ENCODE measurements at places on chromosomes 16 and 17.

DNA sequence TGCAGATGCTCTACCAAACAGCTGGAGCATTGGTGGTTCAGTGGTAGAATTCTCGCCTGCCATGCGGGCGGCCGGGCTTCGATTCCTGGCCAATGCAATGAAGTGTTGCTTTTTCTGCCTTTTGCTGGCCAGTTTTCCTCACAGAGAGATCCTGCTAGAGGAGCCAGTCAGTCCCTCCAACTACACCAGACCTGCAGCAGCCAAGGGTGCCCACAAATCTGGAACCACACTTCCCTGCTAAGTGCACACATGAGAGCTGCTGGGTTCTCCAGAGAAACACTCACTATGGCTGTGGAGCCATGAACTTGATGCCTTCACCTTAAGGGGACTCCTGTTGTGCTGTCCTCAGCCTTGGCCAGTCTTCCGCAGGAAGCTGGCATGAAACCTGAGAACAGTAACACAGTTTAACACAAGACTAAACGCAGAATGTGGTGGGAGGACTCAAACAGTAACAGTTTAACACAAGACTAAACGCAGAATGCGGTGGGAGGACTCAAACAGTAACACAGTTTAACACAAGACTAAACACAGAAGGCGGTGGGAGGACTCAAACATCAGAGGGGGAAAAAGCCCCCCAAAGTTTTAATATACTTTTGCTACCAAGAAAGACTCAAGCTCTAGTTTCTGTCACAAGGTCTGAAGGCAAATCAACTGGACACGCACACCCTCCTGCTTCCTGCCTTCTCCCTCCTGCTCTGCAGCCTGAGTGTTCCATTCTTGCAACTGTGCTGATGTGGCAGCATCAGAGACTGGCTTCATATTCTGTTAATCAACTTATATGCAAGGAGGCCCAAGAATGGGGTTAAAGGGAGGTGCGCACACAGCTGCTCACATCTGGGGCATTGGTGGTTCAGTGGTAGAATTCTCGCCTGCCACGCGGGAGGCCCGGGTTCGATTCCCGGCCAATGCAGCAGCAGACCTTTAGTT lies 12.0 kb downstream of the VAC14 start:
- DNase-seq = no peak

DNA sequence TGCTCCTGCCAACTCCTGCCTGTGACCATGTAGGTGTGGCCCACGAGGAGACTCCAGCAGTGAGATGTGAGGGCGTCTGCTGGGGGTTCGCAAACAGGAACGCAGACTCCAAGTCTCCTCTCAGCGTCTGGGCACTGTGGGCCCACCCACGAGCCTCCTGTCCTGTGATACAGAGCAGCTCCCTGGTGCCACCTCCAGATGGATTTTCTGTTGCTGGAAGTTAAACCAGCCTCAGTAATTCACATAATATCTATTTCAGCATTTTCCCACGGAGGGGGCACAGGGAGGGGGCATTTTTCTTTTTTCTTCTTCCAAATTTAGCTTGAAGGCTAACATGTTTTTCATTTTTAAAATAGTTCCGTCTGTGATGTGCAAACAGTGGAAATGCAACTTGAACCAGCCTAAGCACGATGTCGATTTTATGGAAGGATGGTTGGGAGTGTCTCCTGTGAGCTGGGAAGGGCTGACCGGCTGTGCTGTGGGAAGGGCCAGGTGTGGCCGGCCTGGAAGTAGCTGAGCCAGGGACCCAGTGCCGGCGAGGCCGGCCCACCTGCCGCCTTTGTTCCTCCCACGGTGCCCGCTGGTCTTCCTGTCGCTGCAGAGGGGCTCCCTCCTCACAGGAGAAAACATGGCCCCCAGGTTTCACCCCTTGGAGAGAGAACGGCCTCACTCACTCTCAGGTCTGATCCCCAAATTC lies 3.9 kb upstream of the RAB40B start:
- no peak for DNase-seq

DNA sequence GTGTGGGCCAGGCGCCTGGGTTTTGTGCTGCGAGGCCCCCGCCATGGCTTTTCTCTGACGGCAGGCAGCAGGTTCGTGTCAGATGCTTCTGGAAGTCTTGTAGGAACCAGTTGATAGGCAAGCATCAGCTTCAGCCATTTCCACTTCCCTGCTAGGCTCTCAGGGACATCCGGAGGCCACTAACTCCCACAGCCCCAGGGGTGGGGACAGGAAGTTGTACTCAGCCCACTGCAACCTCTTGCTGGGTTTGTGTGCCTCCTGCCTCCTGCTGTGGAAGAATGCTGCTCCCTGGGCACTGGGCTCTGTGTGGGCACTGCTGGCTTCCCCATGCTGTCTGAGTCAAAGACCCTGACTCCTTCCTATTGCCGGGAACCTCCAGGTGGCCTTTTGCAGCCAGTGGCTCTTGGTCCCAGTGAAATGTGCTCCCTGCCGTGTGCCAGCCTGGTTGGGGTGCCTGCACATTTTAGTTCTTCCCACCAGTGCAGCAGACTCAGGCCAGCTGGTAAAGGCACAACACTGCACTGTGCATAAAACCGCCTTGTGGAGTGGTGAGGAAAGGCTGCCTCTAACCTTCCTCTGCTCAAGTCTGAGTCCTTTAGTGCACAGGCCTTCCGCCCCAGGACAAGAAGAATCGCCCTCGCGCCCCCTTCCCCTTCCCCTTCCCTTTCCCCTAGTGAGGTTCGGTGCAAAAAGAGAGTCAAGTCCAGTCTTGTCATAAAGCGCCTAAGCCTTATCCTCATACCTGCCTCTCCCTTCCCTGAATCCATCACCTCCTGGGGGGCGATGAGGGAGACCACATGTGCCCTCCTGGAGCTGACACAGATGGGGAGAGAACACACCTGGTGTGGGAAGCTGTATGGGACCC lies 16.6 kb downstream of the LDHD start:
- no peak for DNase-seq

DNA sequence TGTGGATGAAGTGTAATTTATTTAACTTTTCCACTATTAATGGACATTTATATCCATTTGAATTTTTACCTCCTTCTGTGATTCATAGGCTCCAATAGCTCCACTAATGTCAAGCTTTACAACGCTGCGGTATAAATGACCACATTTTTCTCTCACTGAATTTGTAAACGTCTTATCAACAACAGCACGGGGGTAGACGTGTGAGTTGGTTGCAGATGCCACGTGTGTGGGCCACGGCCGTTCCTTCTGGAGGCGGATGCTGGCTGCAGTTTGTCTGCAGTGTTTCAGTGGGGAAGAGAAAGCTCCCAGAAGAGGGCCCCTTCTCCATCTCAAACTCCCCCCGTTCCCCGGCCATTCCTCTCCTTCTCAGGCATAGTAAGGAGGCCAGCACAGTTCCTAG lies 68.2 kb upstream of the XYLT1 start:
- DNase-seq = no peak

DNA sequence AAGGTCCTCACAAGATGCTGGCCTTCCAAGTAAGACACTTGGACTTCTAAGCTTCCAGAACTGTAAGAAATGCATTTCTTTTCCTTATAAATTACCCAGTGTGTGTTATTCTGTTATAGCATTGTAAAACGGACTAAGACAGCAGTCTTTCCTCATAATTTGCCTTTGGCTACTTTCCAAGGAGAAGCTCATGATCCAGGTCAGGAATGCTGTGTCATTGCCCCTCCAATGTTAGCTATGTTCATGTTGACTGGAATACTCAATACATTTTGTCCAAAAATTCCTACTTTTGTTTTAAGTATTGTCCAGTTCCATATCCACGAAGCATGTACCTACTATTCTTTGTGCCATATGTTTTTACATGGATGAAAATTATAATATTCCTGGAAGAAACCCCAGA lies 234.6 kb downstream of the HS3ST3A1 start:
- DNase-seq = no peak

DNA sequence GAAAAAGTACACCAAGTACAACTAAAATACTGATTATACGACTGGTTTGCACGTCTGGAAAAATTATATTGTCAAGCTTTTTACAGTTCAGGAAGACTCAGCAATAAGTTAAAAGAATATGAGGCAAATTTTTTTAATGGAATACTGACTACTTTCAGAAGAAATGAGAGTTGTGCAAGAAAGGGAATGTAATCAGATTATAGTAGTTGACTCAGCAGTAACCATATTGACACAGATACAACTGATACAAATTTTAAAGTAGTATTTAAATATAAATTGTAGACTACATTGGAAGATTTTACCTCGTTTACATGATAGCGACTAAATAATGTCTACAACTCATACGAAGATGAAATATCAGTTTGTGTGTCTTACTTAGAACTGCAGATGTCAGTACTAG lies 16.7 kb downstream of the ASGR2 start:
- no peak for DNase-seq

- peak; percentile 75 for DNase-seq
Observed at GRCh38 chr17:16419074-16419928, 3.9 kb downstream of the TRPV2 start.

GRCh38 chr17:70187383-70187782 lies 18.1 kb downstream of the KCNJ2 start:
- no peak for DNase-seq

GRCh38 chr16:74447578-74447977 lies 26.3 kb upstream of the CLEC18B start:
- no peak for DNase-seq

GRCh38 chr17:66423056-66423955 lies 120.9 kb downstream of the PRKCA start:
- no peak for DNase-seq

DNA sequence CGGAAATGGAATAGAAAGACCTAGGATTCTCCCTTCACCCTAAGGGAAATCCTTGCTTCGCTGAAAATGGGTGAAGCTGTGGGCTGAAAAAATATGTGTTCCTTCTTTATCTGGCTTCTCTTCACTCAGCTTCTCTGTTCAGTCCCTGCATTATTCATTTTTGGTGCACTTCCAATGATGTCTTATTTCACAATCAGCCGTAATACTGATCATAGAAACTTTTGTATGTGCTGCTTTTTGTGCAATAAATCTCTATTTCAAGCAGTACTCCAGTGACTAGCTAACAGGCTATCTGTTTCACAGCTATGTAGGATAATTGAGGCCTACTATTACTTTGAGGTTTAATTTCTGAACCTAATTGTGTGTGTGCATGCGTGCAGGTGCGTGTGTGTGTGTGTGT lies 144.6 kb downstream of the FOXL1 start:
- no peak for DNase-seq

DNA sequence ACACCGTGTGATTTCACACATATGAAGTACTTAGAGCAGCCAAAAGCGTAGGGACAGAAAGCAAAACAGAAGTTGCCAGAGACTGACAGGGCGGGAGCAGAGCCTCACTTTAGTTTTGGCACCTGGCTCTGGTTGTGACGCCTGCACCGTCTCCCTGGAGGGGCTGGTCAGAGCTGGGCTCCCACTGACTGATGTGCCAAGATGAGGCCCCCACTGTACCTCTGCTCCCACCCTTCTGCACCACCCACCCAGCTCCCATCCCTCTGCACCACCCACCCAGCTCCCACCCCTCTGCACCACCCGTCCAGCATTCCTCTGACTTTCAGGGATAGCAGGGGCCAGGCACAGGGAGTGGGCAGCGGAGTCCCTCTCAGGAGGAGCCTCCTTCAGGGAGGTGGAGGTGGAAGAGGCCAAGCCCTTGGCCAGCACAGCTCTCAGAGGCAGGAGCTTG lies 3.2 kb upstream of the PRSS21 start:
- DNase-seq = no peak

DNA sequence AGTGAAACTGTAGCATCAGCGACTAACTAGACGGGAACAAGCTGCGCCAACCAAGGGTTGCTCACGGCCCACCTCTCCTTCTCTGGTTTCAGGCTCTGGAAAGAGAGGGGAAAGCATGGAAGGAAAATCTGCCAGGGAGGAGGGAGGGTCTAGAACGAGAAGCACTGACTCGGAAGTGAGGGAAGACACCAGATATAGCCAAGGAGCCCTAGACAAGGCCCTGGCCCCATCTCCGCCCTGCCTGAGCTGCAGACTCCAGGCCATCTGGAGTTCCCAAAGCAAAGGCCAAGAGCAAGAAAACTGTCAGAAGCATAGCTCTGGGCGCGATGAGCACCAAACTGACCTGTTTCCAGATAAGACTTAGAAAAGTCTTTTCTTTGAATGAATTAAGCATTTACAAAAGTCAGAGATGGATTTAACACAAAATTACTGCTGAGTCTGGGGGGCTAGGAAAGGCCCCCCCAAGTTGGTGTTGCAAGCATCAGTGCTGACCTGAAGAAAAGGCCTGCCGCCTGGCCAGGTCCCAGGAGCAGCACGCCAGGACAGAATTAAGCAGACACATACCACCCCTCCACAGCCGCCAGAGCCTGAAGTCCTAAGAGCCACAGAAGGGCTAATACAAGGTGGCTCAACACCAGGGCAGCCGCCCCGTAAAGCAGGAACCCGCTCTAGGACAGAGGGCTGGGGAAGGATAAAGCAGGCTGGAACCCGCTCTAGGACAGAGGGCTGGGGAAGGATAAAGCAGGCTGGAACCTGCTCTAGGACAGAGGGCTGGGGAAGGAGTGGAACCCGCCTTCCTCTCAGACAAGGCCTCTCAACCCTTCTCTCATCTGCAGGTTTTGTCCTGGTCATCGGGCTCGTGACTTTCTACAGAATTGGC lies 20.7 kb downstream of the TMEM204 start:
- no peak for DNase-seq

GRCh38 chr16:74046524-74046923 lies 250.1 kb upstream of the PSMD7 start:
- DNase-seq = no peak

DNA sequence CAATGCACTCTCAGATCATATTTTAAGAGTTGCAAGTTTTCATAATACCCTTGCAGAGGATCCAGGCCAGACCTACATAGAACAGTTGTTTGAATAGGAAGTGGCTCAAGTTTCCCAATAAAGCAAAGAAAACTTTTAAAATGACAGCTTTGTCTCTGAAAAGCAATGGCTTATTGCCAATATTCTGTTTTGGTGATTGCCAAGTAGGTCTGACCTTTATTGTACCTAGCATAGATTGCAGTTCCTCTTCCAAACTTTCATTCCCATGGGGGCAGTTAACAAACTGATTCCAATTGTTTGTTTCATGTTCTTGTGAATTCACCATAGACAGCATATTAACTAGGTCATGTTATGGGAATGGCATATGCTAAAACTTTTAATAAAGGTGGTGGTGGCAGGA lies 664.6 kb upstream of the CA10 start:
- DNase-seq = no peak

- no peak for DNase-seq
Observed at GRCh38 chr17:74699236-74699635, 13.5 kb downstream of the CD300LF start.

GRCh38 chr16:69217433-69217832 lies 30.5 kb downstream of the SNTB2 start:
- DNase-seq = no peak

- no peak for DNase-seq
Observed at GRCh38 chr17:9330141-9330540, 245.5 kb downstream of the STX8 start.

- no peak for DNase-seq
Observed at GRCh38 chr16:53369921-53370320, 64.3 kb upstream of the RBL2 start.

Data from NCI-H187 (cell line).